ENCODE measurements at places on chromosomes 12 and 14.

GRCh38 chr12:112514926-112515642 is 96.3 kb downstream of the PTPN11 start:
- no peak for DNase-seq

GRCh38 chr14:95034788-95035187 is 122.5 kb downstream of the DICER1 start:
- peak; percentile 36 for DNase-seq

- DNase-seq: no peak
Observed at GRCh38 chr14:56268039-56268438, 149.8 kb downstream of the PELI2 start.

- no peak for DNase-seq
Observed at GRCh38 chr14:64724578-64724930, 20.3 kb downstream of the PLEKHG3 start.

GRCh38 chr12:57216014-57216911 is at the start of gene NXPH4:
Gene NXPH4, plus strand, starts transcription at chr12:57216794. Its CDS starts 176 bp downstream, at chr12:57216970.
- no peak for DNase-seq
